CD8-positive, alpha-beta memory T cell (primary cell): ENCODE measurements at places on chromosomes 3 and 15.

GRCh38 chr3:187021748-187022402, 91.5 kb downstream of the ST6GAL1 start:
- no peak for DNase-seq

DNA sequence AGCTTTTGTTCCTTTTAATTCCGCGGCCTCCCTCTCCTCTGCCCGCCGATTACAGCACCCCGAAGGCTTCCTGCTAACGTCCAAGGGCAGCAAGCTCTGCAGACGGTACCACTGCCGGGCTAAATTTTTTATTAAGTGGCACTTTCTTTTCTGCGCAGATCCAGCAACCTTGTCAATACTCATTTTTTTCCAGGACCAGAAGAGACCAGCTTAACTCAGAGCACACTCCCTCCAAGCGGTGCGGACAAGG, 542 bp upstream of the MEIS2 start:
- DNase-seq, result no peak

- DNase-seq, result no peak
Measured at GRCh38 chr15:38961456-38961855, 396.8 kb upstream of the RASGRP1 start.

DNA sequence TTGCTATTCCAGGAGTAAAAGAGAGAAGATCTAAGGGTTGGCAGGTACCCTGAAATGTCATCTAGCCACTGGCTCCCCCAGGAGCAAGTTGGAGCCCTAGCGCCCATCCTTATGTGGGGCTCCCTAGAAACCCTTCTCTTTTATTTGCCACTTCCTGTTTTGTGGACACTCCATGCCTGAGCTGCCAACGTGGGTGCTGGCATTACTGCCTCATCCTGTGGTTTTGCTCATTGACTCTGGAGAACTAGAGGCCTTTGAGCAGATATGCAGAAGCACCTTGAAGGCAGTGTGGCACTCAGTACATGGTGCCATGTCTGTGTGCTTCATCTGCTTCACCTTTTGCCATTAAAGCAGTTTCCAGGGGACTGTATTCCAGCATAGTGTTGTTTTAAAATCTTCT, 8.1 kb downstream of the EDEM1 start:
- no peak for DNase-seq

GRCh38 chr3:32961189-32961715, 9.8 kb downstream of the CCR4 start:
- DNase-seq, result peak; percentile 34

DNA sequence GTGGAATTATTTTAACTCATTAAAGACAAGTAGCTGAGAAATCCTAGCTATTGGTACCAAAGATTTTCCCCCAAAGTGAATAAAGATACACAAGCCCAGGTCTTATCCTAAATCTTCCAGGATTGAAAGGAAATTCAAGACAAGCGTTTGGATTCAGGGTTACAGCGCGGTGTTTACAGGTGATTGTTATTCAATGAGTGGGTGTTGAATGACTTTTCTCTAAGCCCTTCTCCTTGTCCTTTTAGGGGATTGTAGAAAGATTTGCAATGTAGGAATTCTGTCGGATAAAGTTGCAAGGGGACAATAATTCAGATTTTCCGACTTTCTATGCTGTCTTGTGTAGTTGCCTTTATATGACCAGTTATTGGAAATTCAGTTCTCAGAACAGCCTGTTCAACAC, 57.2 kb downstream of the USP13 start:
- no peak for DNase-seq

DNA sequence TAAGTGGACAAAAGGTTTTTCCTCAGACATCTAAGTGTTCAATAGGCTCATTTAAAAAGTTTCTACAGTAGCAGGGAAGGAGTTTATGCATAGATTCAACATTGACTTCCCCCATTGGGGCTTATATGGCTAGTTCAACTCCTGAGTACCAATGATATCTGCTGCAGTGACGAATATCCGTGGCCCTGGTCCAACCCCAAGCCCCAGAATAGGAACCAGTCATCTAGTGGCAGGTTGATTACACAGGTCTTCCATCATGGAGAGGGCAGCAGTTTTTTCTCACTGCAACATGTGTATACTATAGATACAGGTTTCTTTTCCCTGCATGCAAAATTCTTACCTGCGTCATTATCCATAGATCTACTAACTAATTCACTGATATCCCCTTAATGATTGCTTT, 45.8 kb upstream of the KPNA4 start:
- no peak for DNase-seq

- DNase-seq, result no peak
Measured at GRCh38 chr3:185341616-185342458, 21.1 kb upstream of the MAP3K13 start.

GRCh38 chr3:48432411-48433371, 2.8 kb upstream of the PLXNB1 start:
- no peak for DNase-seq

DNA sequence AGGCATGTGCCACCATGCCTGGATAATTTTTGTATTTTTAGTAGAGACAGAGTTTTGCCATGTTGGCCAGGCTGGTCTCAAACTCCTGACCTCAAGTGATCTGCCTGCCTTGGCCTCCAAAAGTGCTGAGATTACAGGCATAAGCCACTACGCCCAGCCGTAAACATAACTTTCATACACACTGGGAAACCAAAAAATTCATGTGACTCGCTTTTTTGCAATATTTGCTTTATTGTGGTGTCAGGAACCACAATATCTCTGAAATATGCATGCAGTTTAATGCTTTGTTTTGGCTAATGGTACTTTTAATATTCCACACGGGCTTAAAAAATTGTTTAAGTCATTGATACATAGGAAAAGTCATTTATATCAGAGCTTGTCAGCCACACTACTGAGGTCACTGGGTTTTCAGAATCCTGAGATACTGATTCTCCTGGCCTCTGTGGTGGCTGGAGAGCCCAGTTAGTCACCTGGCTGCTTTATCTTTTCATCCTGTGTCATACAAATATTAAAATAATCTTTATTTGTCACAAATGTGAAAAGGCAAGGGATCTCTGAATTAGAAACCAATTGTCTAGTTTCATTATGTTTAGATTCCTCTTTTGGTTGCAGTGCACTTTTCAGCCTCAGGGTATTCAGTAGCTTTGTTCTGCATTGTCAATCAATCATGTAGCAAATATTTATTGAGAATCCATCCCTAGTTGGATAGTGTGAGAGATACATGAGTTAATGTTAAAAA, 10.0 kb downstream of the TMEM62 start:
- DNase-seq, result no peak

GRCh38 chr3:151268267-151269235, 9.8 kb downstream of the P2RY14 start:
- no peak for DNase-seq

- DNase-seq, result no peak
Measured at GRCh38 chr3:112873632-112874031, 27.0 kb upstream of the CD200R1L start.

GRCh38 chr3:150076443-150076842, 105.7 kb upstream of the PFN2 start:
- DNase-seq, result no peak

GRCh38 chr3:153572165-153572564, 410.1 kb downstream of the RAP2B start:
- no peak for DNase-seq

DNA sequence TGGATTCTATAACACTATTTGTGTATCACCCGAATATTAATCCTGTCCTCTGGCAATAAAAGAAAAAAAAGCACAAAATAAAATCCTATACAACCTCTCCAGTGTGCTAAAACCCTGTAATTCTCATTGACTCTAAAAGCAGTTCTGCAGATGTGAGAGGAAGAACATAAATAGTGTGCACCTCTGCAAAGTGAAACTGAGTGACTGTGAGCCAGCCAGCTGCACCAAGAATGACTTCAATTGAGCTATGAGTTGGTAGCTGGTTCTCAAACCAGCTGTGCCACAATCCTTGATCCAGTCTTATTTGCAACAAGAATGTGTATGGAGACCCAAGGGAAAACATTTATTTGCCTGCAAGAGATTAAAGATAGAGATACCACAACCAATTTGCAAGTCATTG, 31.2 kb upstream of the COL8A1 start:
- DNase-seq, result no peak

DNA sequence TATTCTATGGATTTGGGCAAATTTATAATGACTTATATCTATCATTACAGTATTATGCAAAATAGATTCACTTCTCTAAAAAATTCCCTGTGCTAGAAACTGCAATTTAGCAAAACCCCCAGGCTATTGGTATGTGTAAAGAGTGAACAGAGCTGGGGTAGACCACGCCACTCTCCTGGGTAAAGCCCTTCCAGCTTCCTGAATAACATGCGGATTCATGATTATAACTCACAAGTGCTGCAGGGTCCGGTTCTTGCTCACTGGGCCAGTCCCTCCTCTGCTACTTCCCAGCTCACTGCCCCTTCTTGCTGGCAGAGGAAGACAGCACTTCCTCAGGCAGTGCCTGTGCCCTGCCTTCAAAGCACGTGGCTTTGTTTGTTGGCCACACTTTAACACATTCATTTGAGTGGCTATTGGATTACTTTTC, 4.1 kb downstream of the CD80 start:
- no peak for DNase-seq
